Hippocampal formation (tissue), 2 donors: ENCODE measurements at places on chromosomes 6 and 20.

DNA sequence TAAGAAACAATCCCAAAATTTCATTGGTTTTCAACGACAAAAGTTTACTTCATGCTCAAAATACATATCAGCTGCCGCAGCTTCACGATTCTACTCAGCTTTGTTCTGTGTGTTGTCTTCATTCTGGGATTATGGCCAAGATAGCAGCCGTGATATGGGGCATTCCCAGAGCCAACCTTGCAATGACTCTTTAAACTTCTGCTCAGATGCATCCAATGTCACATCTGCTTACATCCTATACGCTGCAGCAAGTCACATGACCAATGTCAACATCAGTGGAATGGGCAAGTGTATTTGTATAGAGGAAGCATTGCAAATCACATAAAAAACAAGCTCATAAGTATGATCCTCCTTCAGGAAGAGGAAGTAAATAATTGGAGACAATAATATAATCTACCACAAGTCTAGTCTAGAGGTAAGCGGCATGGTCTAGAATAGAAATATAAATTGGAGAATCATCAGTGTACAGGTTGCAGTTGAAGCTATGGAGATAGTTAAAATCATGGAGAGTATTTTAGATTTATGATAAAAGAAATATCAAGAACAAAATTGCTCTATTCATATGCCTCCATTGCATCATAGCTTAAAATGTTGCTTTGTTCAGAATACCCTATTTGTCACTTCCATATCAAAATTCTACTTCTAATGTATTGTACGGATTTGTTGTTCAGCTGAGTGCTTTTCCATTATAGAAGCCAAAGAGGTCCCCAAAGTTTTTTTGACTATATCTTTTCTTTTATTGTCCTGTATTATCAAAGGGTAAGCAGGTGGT lies 7.2 kb upstream of the C6orf141 start:
- no peak for DNase-seq

- DNase-seq: no peak
Observed at GRCh38 chr6:147699637-147700036, 191.1 kb downstream of the SAMD5 start.

DNA sequence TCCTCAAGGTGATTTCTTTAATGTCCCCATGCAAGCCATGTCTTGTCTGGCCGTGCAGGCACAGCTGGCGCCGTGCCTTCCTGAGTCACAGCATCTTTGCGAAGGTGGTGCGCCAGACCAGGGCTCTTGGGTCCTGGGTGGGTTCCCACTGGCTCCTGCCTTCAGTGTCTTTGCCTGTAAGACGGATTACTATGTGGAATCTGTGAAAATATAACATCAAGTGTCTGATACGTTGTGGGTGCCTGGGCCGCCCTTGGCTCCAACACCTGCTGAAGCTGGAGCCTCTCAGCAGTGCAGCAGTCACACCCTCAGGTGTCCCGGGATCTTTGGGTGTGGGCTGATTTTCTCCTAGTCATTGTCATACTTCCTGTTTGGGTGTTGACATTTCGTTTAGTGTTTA lies 3.2 kb downstream of the OSBPL2 start:
- DNase-seq: no peak

- DNase-seq: no peak
Observed at GRCh38 chr20:63966172-63966943, 3.4 kb downstream of the ZNF512B start.

DNA sequence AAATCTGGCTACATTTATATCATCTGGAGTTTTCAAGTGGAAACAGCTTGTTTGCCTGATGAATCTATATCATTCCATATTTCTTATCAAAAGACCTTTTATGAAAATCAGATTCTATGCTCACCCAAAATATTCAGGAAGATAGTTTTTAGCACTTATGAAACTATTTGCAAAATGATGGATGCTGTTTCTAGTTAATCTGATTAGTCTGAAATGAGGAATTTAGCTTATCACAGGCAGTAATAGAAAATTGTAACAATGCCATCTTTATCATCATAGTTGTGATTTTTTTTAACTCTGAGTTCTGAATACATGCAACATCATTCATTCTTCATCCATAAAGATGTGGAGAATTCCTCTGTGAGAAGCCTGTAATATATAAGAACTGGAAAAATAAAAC lies 229.7 kb downstream of the PLCB1 start:
- no peak for DNase-seq

GRCh38 chr20:57396984-57397692 lies 5.9 kb downstream of the RBM38 start:
- no peak for DNase-seq

- no peak for DNase-seq
Observed at GRCh38 chr6:118808793-118809638, 84.9 kb upstream of the ASF1A start.

- DNase-seq: no peak
Observed at GRCh38 chr20:20255099-20255498, 112.8 kb upstream of the INSM1 start.

DNA sequence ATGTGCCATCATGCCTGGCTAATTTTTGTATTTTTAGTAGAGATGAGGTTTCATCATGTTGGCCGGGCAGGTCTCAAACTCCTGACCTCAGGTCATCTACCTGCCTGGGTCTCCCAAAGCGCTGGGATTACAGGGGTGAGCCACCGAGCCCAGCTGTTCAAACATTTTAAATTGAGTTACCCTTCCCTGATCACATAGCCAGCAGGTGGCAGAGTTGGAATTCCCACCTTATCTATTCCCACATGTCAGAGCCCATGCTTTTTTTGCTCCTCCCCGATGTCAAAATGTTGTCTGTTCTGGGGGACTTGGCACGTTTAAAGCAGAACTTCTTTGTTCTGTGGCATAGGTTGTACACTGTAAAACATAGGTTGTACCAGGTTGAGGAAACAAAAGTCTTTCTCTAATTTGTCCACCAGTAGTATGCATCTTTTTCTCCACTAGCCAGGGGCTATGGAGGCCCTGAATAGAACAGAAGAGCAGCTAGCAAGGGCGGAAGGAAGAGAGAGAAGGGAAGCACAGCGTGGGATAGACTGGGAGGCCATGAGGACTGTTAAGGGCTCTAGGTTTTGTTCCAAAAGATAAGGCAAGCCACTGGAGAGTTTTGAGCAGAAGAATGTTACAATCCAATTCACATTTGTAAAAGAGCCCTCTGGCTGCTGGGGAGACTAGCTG lies 7.3 kb upstream of the LBP start:
- DNase-seq: no peak

GRCh38 chr6:36683656-36684446 lies 5.3 kb downstream of the CDKN1A start:
- no peak for DNase-seq

GRCh38 chr6:37011656-37012378 lies 6.4 kb downstream of the FGD2 start:
- DNase-seq: no peak
